Activated CD8-positive, alpha-beta T cell treated with anti-CD3 and anti-CD28 coated beads for 36 hours (primary cell): ENCODE measurements at places on chromosomes 6 and 20. TPM values are rescaled to one million over a fixed set of nuclear protein-coding genes. Genes with fewer than 3 reads are reported as not detected.

The CST3 gene
- 1.2 TPM for total RNA-seq

The NKX2-2 gene
- not detected for total RNA-seq

The MED23 gene
- total RNA-seq, result 25.3 TPM

The CPNE5 gene
- 1.2 TPM for total RNA-seq

The STMND1 gene
- total RNA-seq, result not detected

The LRRN4 gene
- not detected for total RNA-seq

The GRIK2 gene
- total RNA-seq, result not detected

The LY6G6C gene
- not detected for total RNA-seq

The NUP153 gene
- total RNA-seq, result 76.4 TPM
